Activated CD4-positive, CD25-positive, alpha-beta regulatory T cell (primary cell): ENCODE measurements at places on chromosomes 4 and X.

GRCh38 chrX:78753571-78753970 lies 6.1 kb downstream of the LPAR4 start:
- no peak for DNase-seq

- DNase-seq = no peak
Observed at GRCh38 chr4:151901631-151902030, 140.8 kb upstream of the GATB start.

GRCh38 chr4:9894644-9895332 lies 113.4 kb downstream of the DRD5 start:
- no peak for DNase-seq

DNA sequence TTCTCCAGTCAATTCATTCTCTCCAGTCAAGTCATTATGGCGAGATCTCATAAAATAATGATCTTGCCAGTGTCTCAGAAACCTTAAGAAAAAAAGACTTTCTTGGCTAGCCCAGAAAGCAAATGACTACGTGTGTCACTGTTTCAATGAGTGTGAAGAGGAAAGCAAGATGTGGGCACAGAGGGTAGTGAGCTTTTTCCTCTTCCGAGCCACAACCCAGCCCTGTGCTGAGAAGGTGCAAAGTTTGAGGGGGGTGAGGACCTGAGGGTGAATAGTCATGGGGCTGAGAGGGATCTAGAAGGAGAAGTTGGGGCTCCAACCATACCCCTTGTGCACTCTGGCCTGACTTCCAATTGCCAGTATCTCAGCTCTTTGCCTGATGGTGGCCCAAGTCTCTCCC lies 85.6 kb upstream of the EGFL6 start:
- DNase-seq = no peak

GRCh38 chrX:65582450-65583082 lies 48.0 kb upstream of the LAS1L start:
- DNase-seq = no peak

- no peak for DNase-seq
Observed at GRCh38 chrX:20066968-20067708, 49.6 kb downstream of the MAP7D2 start.

DNA sequence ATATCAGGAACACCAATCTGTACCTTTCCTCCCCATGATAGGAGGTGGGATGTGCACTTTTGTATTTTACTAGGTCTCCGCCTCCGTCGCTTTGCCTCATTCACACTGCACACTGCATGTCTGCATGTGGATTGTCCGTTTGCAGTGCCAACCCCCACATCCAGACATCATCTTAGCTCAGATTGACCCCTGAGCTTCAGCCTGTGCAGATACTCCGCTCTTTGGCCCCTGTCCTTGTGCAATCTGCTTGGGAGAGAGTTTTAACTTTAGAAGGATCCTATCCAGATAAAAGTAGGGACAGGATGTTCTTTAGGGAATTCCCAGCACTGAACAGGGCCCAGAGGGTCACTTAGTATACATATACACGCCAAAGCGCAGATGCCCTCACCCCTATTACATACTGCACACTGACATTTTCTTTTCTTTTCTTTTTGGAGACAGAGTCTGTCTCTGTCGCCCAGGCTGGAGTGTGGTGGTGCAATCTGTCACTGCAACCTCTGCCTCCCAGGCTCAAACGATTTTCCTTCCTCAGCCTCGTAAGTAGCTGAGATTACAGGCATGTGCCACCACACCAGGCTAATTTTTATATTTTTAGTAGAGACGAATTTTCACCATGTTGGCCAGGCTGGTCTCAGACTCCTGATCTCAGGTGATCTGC lies 43.3 kb upstream of the FBXW7 start:
- no peak for DNase-seq

DNA sequence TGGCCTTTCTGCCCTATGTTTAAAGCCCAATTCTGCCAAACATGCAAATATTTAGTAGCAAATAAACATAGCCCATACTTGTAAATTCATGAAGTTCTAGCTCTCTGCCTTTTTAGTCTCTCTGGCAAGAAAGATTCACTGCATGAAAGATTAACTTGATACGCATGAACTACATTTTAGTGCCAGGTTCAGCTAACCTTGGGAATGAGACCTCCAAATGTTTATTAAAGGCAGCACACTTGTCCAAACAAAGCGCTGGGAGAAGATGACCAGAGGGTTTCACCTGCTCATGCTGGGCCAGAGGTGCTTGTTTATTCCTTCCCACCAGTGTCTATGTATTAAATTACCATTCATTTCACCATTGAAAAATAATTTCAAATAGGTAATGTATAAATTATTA lies 44.5 kb upstream of the IL1RAPL1 start:
- no peak for DNase-seq

DNA sequence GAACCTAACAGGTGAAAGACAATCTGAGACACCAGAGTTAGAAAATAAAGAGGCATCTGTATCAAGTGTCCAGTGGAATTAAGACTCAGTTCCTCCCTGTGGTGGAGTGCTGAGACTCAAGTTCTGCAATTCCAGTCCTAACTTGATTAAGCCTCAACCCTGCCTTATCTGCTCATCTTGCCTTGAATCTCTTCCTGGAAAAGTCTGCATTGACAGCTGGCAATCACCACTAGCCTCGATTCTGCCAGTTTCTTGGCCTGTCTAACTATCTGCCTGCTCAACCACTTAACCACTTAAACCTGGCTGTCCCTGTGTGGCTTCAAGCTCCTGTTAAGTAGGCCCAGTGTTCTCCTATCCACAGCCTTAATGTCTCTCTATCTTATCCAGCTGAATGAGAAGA lies 22.4 kb upstream of the NEIL3 start:
- no peak for DNase-seq

- DNase-seq = no peak
Observed at GRCh38 chr4:55768291-55768690, 51.3 kb upstream of the EXOC1L start.

DNA sequence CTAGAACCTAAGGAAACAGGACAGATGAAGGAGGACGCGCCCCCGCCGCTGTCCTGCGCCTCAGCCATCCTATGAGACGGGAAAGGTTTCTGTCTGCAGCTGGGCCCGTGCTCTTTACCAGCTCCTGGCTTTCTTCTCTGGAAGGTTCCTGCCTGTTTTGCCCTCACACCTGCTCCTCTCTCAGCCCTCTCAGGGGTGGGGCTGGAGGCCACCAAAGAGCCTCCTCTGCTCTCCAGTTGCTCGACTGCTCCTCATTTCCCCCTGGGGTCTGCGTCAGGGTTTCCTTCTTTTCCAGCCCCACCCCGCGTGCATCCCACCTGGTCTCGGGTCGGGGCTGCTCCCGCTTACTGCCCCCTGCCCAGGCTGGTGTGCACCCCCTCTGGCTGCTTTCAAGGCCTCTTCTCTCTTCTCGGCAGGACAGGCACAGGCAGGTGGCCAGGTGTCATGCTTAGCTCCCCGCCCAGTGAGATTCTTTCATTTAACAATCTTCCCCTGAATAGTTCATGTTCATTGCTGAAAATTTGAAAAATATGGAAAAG lies 4.6 kb downstream of the HTT-AS start:
- no peak for DNase-seq

GRCh38 chr4:140826701-140827027 lies 70.5 kb upstream of the TBC1D9 start:
- no peak for DNase-seq

GRCh38 chrX:119672426-119672825 lies 20.5 kb downstream of the SEPTIN6 start:
- no peak for DNase-seq

- no peak for DNase-seq
Observed at GRCh38 chr4:76981644-76982043, 32.1 kb downstream of the SEPTIN11 start.

GRCh38 chr4:52296341-52296740 lies 245.2 kb downstream of the SPATA18 start:
- DNase-seq = no peak

DNA sequence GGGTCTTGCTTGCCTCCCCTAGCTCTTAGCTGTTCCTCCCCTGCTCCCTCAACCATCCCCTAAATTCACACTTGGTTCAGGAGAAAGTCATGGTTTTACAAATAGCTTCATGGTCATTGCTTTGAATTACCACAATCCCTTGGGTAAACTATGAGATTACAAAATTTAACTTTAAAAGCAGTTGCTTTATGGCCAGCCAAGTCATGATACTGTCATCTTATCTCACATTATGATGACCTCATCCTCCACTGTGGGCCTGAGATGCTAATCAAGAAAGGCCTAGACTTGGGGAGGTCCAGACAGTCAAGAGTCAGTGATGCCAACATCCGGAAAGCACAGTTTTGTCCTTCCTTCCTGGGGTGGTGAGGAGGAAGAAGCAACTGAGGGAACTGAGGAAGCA lies 10.5 kb upstream of the FGF16 start:
- DNase-seq = no peak

- DNase-seq = no peak
Observed at GRCh38 chr4:92050875-92051274, 252.9 kb upstream of the GRID2 start.

GRCh38 chr4:109315818-109316217 lies 13.4 kb upstream of the COL25A1 start:
- DNase-seq = no peak

DNA sequence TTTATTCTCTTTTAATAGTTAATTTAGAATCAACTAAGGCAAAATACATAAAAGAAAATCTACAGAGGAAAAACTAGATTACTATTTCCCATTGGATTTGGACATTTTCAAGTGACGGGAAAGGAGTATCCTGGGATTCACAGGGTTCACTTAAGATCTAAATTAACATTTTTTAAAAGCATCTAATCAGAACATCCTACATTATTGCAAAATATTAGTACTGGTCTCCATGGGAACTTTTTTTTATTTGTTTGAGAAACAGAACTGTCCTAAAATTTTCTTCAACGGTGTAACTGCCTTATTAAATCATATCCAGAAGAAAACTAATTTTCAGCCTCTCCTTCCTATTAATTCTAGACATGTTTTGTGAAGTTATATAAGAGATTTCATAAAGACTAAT lies 69.7 kb downstream of the METTL14 start:
- DNase-seq = no peak

GRCh38 chr4:140158365-140159030 lies 4.5 kb upstream of the MAML3 start:
- DNase-seq = no peak
